Stimulated activated CD4-positive, alpha-beta T cell treated with anti-CD3 and anti-CD28 coated beads, Interleukin-2, amount 100 ng/mL, for 4 hours (primary cell): ENCODE measurements at places on chromosomes 5 and 9.

GRCh38 chr5:104611135-104611767 lies 1048.7 kb upstream of the NUDT12 start:
- DNase-seq, result no peak

DNA sequence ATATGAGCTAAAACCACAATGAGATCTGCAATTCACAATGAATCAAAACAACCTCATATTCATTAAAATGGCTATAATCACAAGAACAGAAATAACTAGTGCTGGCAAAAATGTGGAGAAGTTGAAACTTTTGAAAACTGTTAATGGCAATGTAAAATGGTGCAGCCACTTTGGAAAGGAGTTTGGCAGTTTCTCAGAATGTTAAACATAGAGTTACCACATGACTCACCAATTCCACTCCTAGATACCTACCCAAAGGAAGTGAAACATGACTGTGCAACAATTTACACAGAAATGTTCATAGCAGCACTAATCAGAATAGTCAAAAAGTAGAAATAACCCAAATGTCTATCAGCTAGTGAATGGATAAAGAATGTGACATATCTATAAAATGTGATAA lies 862.2 kb downstream of the DTWD2 start:
- DNase-seq, result no peak

DNA sequence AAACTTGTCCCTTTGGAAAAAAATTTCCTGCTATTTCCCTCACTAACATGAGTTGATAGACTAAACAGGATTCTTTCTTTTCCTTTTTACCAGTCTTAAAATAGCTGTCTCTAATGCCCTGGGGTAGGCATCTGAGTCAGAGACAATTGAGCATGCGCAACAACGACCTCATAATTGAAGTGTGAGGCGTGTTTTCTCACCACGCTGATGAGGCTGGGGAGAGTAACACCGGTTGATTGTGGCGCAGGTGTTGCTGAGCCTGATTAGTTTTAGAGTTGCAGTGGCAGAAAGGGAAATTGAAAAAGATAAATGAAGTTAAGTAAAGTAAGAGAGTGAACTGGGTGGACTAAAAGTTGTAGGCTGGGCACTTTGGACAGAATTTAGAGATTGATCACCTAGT lies 213.7 kb downstream of the TLR4 start:
- DNase-seq, result no peak

DNA sequence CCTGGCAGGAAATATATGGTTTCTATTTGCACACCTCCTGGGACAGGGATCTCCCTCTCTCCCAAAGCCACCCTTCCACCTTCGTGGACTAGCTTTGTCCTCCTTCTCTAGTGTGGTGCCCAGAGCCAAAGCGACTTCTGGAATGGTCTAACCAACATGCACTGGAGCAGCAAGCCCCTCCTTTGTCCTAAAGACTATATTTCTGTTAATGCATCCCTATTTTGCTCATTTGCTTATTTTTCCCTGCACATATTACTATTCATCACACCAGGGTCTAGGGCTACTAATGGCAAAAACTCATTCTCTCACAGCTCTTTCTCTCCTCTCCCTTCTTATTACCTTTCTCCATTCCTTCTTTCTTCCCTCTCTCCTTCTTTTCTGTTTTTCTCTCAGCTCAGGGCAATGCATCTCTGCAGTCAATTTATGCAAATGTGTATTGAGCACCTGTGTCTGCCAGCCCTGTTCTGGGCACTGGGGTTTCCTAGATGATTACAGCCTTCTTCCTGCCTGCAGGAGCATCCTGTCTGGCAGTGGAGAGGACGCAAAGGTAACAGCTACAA lies 2.8 kb upstream of the NEURL1B start:
- no peak for DNase-seq

- no peak for DNase-seq
These were observed 129.2 kb upstream of the MAN2A1 start for GRCh38 chr5:109560554-109560953.

GRCh38 chr9:18555105-18555883 lies 81.3 kb downstream of the ADAMTSL1 start:
- no peak for DNase-seq

DNA sequence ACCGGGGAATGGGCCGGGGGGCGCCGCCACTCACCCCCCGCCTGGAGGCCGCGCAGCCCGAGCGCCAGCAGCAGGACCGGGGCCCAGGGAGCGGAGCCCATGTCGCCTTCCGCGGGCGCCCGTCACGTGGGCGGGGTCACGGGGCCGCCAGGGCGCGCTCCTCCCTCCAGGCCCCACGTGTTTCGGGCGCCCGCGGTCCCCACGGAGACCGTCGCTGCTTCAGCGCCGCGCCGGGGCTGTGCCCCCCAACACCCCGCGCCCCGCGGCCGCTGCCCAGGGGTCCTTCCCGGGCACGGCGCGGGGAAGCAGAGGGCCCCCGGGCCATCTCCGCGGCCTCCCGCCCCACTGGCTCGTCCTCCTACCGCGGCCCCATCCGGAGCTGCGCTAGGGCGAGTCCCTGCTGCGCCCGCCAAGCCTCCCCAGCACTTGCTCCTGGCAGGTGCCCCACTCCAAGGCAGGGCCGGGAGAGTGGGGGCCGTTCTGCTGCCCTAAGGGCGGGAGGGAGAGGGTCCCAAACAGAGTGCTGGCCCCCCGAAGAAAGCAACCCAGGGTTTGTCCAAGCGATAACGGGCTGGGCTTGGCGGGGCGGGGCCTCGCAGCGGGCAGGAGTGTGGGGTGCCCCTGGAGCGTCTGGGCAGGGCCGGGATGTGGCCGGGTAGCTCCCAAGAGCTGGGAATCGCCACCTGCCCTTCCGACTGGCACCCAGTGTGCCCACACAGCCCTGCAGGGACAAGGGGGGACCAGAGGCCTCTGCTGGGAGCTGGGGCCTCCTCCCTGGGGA lies at the start of gene DPP7:
DPP7 (minus strand) TSS at position 121 of the 781 bp plus-strand sequence; CDS start at position 101, 20 bp downstream.
- DNase-seq, result peak; percentile 74
